ENCODE measurements at places on chromosomes 1 and 21.
A peak's percentile ranks its signal among the peaks of the same experiment; 100 is the strongest.

DNA sequence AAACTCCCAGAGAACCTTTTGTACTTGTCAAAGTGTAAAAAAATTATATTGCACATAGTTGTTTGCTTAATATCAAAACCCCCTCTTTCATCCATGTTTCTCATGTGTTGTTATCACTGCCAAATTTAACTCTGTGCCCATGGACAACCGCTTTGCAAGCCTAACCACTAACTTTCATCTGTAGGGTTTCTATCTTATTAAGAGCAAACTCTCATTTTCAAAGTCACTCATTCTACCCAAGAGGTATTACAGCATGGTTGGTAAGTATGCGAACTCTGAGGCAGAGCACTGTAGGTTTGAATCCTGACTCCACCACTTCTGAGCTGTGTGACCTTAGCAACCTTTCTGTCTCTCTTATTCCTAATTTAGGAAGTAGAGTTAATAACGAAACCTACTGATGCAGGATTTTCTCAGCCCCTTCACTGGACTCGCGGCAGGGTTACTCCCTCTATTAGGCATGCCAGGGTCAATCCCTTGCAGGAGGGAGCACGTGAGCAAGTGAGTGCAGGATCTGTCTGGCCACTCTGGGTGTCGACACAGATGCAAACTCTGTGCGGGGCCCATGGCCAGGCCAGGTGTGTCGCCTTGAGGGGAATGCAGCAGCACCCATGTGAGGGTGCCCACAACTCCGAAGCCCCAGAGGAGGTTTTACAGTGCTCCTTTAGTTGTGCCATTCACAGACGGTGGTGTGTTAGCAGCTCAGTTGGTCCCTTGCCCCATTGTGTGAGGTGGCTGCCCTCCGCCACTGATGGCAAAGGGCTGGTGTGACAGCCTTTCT lies 361.5 kb upstream of the ADGRL2 start:
- no peak for DNase-seq

DNA sequence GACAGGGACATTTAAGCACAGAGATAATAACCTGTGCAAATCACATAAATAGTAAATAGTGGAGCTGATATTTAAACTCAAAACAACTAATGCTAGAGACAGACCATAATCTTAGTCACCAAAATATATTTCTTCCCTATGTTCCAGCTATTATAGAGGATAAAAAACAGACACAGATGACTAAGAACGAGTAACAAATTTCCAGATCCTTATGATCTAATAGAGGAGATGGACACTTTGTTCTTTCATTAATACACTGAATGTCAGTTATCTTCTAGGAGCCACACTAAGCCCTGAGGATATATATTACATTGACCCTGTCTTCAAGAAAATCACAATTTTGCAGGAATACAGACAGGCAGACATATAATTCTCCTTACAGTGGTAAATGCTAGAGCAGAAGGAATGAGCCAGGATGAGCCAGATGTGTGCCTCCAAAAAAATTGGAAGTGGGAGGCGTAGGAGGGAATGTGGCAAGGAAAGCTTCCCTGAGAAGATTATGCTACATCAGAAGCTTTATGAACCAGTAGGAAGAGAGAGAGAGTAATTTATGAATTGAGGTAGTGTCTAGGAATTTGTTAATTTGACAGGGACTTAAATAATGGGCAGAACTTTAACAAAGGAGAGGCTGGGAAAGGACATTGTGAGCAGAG lies 395.4 kb upstream of the BEND5 start:
- no peak for DNase-seq

DNA sequence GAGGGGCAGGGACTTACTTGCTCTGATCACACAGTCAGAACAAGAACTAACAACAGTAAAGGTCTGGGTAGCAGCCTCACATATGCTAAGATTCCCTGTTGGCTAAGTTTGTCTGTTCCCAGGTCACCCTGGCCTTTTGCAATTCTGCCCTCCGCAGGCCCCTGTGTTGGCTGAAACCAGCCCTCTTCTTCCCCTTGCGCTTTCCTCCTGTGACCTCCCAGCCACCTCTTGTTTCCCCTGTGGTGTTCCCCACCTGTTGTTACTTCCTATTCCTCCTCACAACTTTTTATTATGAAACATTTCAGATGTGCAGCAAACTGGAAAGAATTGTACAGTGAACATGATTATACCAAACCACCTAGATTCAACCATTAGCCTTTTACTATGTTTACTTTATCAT lies 23.4 kb downstream of the MAPKAPK2 start:
- DNase-seq = no peak

DNA sequence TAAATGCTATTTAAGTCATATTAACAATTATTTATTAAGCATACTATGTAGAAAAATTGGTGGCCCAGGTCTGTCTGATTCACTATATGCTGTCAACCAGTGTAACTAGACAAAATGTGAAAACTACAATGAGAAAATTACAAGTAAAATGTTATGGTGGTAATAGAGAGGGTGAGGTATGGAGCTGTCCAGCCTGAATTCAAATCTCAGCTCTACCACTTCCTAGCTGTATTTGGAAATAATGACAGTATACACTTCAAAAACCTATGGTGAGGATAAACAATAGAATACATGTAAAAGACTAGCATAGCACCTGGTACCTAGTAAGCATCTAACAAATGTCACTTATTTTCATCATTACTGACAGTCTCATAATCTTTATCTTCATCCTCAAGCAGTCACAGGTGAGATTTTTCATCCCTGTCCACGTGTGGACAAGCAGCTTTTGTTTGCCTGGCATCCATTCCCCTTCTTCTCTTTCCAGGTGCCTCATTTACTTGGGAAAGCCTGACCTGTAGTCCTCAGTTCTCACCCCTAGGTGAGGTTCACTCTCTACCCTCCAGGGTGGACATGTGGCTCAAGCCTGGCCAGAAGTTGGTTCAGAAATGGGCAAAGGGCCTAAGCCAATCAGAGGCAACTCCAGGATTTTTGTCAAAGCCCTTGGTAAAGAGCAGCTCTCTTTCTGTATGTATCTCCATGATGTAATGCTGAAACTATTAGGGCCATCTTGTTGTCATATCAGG lies 29.5 kb downstream of the EGLN1 start:
- no peak for DNase-seq

GRCh38 chr1:236253918-236254637 lies 27.7 kb downstream of the ERO1B start:
- DNase-seq = no peak

DNA sequence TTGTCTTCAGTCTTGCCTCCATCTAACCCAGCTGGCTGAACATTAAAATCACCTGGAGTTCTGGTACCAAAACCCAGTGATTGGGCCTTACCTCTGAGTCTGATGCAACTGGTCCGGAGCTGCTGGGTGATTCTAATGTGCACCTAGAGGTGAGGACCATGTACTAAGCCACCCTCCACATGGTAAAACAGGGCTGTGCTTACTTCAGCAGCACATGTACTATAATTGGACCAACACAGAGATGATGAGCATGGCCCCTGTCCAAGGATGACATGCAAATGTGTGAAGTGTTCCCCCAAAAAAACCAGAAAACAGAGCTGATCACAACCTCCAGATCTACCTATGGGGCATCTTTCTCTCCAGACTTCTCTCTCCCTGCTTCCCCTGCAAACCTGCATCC lies 37.0 kb downstream of the ELK4 start:
- no peak for DNase-seq

DNA sequence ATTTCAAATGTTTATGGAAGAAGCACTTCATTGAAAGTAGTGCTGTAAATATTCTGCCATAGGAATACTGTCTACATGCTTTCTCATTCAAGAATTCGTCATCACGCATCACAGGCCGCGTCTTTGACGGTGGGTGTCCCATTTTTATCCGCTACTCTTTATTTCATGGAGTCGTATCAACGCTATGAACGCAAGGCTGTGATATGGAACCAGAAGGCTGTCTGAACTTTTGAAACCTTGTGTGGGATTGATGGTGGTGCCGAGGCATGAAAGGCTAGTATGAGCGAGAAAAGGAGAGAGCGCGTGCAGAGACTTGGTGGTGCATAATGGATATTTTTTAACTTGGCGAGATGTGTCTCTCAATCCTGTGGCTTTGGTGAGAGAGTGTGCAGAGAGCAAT lies 10.7 kb downstream of the TARDBP start:
- no peak for DNase-seq

DNA sequence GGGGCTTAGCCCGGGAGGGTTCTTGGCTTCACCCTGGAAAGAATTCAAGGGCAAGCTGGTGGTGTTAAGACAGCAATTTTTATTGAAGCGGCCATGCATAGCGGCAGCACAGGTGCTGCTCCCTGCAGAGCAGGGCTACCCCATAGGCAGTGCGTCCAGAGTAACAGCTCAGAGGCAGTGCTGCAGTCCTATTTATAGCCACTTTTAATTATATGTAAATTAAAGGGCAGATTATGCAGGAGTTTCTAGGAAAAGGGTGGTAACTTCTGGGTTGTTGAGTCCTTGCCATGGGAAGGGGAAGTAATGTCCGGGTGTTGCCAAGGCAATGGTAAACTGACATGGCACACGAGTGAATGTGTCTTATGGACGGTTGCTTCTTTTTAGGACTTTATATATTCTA lies 57.0 kb downstream of the VPS26C start:
- no peak for DNase-seq

DNA sequence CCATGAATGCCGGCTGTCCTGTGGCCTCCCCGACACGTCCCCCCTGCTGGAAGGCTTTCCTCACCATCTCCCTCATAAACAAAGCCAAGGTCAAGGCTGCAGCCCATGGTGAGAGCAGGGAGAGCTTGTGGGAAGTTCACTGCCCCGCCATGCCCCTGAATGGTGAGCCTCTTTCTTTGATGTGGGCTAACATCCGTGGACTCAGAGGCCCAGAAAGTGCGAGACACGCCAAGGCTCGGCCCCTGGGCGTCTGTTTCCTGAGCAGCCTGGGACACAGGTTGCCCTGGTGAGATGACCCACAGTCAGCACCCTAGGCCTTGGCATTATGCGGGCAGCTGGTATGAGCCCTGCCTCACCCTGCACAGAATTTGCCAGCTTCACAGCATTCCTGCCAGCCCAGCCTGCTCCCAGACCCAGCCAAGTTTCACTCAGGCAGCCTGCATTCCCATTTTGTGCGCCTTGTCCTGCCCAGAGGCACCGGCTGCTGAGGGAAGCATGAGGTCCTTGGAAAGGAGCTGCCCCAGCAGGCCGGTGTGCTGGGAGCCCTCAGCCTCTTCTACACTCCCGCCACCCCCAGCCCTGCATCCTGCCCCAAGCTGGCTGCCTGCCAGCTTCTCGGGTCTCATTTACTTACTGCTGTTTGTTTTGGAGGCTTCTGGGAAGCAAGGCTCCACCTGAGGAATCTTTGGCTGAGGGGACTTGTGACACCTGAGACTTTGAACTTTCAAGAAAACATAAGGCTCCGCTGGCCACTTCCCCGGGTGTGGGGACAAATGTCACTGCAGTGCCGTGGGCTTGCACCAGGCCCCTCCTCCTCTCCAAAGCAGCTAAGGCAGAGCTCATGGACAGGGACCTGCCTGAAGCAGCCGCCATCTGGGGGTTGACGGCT lies 31.9 kb downstream of the NEK2 start:
- DNase-seq = peak; percentile 41

- no peak for DNase-seq
Observed at GRCh38 chr1:39337067-39337466, 132.6 kb downstream of the MACF1 start.

- no peak for DNase-seq
Observed at GRCh38 chr1:63663301-63663700, 70.1 kb downstream of the PGM1 start.

GRCh38 chr1:104466068-104466467 lies 716.4 kb downstream of the AMY1C start:
- no peak for DNase-seq

GRCh38 chr21:34284666-34285065 lies 79.1 kb upstream of the KCNE2 start:
- no peak for DNase-seq

DNA sequence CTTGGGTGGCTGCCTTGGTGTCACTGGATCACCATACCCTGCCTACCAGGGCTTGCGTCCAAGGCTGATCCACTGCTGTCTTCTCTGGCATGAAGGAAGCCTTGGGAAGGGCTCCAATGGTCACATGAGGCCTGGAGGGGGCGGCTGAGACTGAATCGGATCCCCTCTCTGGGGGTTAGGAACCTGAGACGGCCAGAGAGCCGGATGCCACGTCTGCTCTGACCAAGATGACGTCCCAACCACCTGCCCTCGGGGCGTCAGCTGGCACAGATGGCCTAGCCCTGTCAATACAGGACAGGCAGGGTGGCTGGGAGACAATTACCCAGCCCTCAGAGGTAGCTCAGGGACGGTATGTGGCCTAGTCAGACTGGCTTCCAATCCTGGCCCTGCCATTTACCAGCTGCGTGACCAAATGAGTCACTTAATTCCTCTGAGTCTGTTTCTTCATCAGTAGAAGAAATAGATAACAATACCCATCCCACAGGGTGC lies 5.4 kb downstream of the TRIM62 start:
- peak; percentile 99 for DNase-seq

DNA sequence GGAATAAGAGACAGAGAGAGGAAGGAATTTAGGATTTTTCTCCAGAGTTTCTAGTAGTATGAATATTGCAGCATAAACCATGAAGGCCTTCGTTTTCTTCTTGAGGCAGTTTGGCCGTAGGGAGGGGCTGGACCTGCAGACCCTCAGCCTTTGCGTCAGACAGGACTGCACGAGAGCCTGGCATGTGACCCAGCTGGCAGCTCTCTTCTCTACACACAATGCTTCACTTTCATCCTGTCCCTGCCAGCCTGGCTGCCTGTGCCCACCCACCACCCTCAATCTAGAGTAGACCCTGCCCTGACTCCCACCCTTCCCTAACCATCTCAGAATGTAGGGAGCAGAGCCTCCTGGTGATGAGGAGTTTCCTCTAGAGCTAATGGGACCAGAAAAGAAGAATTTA lies 1.6 kb downstream of the CA14 start:
- DNase-seq = no peak

DNA sequence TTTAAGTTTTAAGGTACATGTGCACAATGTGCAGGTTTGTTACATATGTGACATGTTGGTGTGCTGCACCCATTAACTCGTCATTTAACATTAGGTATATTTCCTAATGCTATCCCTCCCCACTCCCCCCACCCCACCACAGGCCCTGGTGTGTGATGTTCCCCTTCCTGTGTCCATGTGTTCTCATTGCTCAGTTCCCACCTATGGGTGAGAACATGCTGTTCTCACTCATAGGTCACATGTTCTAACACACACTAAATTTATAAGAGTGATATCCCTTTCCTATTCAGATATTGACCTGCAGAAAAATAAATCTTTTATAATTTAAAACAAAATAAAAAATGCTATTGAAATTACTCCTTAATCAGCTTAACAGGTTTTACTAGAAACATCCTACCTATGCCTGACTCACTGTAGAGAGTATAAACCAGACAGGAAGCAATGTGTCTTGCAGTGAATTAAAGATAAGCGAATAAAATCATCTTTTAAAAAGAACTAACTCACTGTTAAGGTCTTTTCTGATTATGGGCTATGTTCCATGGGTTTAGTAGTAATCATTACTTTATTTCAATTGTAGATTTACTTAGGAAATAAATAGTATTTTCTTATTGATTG lies 82.0 kb upstream of the DPH5 start:
- no peak for DNase-seq

DNA sequence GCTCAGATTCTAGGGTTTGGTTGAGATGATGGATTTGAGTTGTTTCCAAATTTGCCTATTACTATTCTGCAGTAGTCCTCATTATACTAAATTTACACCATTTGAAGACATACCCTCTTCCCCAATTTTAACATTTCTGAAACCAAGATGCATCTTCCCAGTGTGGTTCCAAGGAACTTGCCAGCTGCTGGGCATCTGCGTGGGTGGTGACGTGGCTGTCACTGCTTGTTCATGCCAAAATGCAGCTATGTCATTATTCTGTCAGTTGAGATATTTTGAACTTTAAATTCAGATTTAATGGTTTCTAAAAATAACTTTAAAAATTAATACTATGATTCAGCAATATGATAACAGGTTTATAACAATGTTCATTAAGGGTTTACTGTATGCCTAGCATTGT lies 1.2 kb downstream of the ZFP69 start:
- DNase-seq = no peak

- no peak for DNase-seq
Observed at GRCh38 chr1:158506369-158506987, 34.5 kb downstream of the OR10R2 start.
